ENCODE measurements at places on chromosomes 12 and 14. TPM values are rescaled to one million over a fixed set of nuclear protein-coding genes. Genes with fewer than 3 reads are reported as not detected.

Gene COX8C
- 0.33 TPM for total RNA-seq

GRCh38 chr12:31118347-31119191 lies 44.9 kb downstream of the DDX11 start:
- no peak for DNase-seq

DNA sequence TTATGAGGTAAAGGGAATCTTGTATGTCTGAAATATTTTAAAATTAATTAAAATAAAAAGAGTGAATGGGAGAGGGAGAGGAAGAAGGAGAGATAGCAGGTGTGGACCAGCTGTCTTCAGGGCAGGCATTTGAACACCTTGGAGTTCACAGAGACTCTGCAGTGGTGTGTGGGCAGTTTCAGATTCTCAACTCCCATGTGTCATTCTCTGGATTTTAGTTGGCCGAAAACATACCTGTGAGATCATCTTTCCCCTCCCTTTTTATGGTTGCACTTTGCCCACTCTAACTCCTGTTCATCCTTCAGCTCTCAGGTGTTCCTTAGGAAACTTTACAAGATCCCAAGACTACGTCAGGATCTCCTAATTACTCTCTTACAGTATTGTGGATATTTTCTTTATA lies 108.1 kb downstream of the ERC1 start:
- no peak for DNase-seq

Gene PLEKHG7
- total RNA-seq: not detected

Gene POTEG
- not detected for total RNA-seq

- DNase-seq: peak; percentile 64
Measured at GRCh38 chr12:57127101-57127725, 1.1 kb upstream of the LRP1 start.

DNA sequence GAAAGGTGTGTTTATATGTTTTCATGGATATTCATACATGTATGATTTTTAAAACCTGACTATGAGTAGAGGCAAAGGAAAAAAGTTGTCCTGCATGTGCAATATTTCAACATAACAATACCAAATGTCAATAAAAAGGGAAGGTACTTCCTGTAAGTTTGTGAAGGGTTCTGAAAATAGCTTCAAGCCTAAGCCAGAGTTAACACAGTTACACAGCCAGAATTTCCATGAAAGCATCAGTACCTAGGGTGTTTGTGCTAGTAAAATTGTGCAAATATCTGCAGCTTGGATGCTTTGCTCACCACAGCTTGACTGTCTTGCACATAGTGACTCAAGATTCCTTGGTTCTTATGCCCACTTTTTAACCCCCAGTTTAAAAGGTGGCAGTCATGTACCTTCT lies 193.1 kb upstream of the FAR2 start:
- DNase-seq: no peak

DNA sequence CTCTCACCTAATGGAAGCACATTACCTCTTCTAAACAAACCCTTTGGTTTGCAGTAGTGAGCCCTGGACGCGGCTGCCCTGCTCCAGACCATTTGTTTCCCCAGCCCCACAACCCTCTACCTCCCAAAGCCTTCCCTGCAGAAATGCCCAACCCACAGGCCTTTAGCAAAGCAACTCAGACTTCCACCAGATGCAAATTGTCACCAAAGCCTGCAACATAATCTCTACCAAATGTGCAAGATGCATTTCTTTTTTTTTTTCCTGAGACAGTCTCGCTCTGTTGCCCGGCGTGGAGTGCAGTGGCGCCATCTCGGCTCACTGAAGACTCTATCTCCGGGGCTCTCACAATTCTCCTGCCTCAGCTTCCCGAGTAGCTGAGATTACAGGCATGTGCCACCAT lies 56.2 kb downstream of the VWF start:
- no peak for DNase-seq

- peak; percentile 23 for DNase-seq
Measured at GRCh38 chr14:28243600-28243999, 523.0 kb upstream of the FOXG1 start.

- DNase-seq: no peak
Measured at GRCh38 chr14:74977901-74978385, 22.5 kb upstream of the PGF start.

Gene IGF1
- total RNA-seq: 1.3 TPM

Gene OR4E2
- not detected for total RNA-seq

DNA sequence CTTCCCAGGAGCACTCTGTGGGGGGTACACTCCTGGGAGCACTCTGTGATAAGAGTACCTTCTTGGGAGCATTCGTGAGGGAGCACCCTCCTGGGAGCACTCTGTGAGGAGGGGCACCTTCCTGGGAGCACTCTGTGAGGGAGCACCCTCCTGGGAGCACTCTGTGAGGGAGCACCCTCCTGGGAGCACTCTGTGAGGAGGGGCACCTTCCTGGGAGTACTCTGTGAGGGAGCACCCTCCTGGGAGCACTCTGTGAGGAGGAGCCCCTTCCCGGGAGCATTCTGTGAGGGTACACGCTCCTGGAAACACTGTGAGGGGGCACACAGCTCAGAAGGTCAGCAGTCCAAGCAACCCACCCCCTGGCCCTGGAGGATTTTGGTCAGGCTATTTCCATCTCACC lies 22.6 kb downstream of the LRCOL1 start:
- DNase-seq: no peak

DNA sequence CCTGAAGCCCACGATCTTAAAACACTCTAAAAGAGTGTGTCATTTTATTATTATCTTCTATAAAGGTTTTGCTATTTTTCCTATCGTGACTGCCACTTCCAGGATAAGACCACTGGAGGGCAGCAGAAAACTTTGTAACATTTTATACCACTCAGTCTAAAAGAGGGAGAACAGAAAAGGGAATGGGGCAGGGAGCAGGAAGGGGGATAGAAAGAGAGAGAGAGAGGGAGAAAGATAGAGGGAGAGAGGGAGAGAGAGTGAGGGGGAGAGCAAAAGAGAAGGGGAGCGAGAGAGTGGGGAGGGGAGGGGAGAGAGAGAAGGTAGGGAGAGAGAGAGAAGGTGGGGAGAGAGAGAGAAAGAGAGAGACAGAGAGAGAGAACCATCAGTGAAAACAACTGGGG lies 2.0 kb upstream of the ART4 start:
- peak; percentile 52 for DNase-seq

Gene TAMALIN
- 12.1 TPM for total RNA-seq

DNA sequence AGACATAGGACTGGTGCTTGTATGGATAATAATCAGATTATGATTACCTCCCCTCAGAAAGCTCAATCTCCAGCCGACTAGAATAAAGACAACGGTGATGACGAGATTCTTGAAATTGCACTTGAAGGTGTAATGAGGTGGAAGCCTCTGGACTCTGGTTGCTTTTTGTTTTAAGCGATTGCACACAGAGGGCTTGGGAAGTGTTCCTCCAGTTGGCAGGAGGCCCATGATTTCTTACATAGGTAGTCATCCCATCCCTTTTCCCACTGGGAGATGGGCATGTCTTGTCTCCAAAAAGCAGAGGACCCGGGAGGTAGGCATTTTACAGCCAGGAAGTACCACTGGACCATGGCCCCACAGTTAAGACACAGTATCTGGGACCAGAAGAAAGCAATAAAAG lies 165.7 kb upstream of the FKBP4 start:
- DNase-seq: no peak

Gene TMEM132C
- under 0.01 TPM for total RNA-seq

DNA sequence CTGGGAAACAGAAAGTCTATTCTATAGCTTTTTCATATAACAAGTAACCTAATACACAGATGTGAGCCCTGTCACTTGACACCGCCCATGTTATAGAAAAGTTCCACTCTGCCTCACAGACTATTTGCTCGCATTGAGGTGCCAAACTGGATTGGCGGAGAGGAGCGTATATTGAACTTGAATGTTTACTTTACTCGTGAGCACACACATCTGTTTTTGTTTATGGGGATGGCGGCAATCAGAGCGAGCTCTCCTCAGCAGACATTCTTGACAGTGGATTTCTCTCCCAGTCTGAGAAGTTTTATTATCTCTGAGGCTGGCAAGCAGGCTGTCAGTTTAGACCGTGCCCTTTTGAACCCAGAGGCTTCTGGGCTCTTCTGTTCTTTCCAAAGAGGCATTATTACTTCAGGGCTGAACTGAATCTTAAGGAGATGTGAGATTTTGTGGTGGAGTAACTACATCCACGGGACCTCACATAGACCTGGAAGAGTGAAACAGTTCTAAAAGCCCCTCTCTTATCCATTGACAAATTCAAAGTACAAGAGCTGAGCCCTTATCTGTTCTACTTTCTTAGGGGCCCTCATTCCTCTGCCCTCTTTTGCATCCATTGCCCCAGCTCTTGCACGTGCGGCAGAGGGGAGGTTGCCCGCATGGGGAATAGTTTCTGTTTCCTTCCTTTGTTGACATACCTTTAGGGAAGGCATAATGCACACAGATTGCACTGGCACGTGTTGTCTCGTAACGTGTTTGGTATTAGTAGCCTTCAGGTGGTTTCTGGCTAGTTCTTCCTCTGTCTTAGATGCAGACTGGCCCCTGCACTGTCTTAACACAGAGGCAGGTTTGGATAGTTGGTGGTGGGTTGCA lies 68.2 kb downstream of the DRAM1 start:
- DNase-seq: peak; percentile 60

- no peak for DNase-seq
Measured at GRCh38 chr12:111443586-111443985, 37.9 kb downstream of the SH2B3 start.

GRCh38 chr12:513446-513845 lies 53.7 kb downstream of the B4GALNT3 start:
- DNase-seq: no peak

Gene TMX1
- 49.5 TPM for total RNA-seq

- DNase-seq: peak; percentile 19
Measured at GRCh38 chr14:53951627-53952303, 4.9 kb downstream of the BMP4 start.

Gene ACSM4
- total RNA-seq: not detected

DNA sequence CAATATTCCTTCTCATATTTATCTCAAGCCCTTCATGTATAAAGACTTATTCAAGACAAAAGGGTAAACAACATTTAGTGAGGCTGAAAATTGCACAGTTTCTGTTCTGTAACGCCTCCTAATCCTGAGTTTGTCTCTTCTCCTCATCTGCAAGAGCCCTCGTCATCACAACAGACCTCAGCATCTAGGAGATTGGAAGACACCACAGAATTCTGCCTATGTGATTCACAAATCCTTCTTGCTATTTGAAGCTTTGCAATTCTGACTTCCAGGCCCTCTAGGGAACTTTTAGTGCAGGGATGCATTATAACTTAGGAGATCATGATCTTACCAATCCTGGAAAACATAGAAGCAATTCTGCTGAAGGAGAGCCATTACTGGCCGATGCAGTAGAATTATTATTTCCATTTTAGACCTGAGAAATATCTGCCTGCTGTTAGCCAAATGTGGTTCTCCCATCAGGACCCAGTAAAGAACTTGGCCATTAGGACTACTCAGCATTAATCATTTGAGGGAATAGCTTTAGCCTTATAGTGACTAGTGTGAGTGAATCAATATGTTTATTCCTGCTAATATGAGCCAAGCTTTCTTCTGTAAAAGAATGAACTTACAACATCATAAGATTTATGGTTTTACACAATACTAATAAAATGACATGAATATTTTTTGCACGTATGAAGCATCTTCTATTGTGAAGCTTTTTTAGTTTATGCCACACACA lies 119.5 kb downstream of the ANO4 start:
- peak; percentile 70 for DNase-seq

Gene PLA2G1B
- not detected for total RNA-seq

All from fibroblast of lung (primary cell).